Astrocyte (in vitro differentiated cells and primary cell): ENCODE measurements at places on chromosomes 16 and 17.

DNA sequence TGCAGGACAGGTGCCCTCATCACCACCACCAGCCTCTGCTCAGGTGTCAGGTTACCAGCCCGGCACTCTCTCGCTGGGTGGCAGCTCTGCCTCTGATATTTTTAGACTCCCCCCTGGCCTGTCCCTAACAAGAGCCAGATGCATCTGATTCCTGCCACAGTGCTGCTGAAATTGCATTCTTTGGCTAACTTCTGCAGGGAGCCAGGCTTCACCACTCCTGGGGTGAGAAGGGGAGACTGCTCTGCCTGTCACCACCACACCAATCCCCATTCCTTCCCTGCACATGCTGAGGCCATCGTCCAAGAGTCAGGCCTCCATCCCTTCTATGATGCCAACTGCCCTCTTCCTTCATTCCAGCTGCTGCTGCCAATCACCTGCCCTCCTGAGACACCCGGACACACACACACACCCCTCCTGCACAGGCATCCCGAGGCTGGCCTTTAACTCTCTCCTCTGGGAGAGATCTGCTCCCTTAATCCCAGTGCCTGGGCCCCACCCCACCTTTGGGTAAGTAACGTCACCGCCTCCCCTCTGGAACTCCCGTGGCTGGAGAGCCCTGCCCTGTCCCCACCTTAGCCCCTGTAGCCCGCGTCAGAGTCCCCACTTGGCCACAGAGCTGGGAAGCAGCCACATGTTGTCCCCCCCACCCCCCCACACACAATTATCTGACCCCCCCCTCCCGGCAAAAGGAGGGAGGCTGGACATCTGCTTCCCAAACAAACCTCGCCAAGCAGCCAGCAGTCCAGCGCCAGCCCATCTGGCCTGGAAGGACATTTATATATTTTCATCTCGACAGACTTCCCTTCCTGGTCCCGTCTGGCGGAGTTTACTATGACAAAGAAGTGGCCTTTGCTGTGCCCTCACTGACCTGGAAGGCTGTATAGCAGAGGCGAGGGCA lies 2.8 kb downstream of the EMP2 start:
- DNase-seq, result no peak

DNA sequence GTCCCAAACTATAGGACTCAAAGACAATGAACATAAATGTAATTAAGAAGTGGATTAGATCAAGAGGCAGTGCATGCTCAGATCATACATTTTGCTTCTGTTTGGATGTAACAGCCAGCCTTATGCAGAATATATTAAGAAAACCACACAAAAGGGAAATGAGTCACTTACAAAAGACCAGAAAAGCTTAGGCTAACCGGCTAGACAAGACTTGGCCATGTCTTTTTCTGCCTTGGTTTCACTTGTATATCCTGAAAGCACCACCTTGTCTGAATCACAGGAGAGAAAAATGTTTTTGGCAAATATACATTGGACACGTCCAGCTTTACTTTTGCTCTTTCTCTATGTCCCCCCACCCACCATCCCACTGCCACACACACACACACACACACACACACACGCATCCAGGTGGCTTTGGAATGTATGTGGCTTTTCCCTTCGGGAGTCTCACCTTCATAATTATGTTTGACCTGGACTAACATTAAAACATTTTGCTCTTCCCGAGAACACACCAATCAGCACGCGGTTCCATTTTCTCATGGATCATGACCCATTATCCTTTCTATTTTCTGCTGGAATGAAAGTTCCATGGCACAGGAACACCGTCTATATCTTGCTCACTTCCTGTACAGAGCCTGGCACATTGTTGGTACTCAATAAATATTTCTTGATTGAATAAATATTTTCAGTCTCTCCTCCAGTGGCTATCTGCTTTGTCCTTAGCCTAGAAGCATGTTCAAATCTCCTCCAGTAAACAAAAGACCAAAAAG lies 64.6 kb downstream of the CDK5R1 start:
- DNase-seq, result peak; percentile 80

DNA sequence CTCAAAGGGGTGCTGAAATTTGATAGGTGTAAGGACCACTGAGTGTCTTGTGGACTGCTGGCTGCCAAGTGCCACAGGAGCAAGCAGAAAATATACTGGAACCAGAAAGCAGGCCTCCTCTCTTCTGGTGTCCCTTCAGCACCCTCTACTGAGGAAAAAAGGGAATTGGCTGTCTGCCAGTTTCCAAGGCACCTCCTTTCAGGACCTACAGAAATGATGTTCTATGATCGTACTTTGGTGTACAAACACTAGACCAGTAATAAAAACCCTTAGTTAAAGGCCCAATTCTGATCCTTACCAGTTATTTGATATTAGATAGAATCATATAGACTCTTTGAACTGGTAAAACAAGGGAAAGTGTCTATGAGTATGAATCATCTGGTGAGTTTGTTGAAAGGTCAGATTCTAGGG lies 35.8 kb upstream of the BCAS3 start:
- peak; percentile 67 for DNase-seq

- no peak for DNase-seq
Measured at GRCh38 chr17:82105882-82106687, 8.0 kb upstream of the FASN start.

GRCh38 chr16:68082629-68083238 lies 2.4 kb upstream of the NFATC3 start:
- DNase-seq, result no peak

- no peak for DNase-seq
Measured at GRCh38 chr16:60261425-60261824, 1527.3 kb upstream of the GOT2 start.

GRCh38 chr17:6666557-6666956 lies 15.0 kb downstream of the C17orf100 start:
- no peak for DNase-seq

DNA sequence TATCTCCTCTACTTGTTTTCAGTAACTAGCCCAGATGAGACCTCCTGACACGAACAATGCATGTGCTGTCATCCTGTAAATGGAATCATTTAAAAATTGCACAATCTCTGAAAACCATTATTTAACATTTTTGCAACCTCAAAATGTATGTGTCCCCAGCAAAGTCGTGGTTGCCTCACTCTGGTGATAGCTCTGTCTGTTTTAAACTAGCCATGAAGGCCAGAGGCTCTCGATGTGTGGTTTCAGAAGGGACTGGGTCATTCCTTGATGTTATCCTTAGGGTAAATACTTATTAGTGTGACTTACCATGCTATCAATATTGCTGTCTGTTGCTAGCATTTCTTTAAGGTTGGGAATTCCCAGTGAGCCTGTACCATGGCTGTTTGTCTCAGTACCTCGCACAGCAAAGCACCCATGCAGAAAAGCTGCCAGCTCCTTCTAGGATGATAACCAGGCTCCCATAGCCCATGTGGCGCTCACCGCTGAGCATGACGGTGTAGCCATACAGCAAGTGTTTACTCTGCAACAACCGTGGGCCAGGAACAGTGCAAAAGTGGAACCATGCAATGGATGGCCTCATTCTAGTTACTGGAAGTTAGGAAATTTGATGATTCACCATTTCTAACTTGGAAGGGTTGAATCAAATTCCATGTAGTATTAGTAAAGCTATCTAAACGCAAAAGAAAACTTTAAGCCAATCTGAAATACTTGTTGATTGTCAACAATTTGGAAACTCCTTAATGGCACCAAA lies 2.9 kb upstream of the PGS1 start:
- peak; percentile 97 for DNase-seq

DNA sequence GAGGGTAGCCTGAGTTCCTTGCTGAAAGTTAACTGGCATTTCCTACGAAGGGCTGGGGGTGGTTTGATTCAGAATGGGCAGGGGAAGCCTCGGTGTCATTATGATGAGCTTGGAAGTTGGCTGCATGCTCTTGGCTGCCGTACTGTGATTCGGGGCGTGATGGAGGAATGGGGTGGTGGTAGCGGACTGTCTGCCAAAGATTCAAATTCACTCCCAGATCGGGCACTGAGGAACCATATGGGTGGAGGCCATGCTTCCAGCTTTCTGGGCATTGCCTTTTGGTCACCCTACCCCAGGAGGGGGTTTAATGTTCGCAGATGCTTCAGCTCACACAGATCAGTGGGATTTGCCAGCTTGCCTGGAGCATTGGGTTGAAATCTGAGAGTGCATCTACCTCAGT lies 492.8 kb upstream of the EEF2KMT start:
- no peak for DNase-seq

- no peak for DNase-seq
Measured at GRCh38 chr16:74146643-74147042, 150.0 kb upstream of the PSMD7 start.

- DNase-seq, result no peak
Measured at GRCh38 chr16:27770271-27771196, 220.6 kb downstream of the KATNIP start.

GRCh38 chr16:80570106-80570478 lies 29.3 kb downstream of the DYNLRB2 start:
- DNase-seq, result peak; percentile 95

- no peak for DNase-seq
Measured at GRCh38 chr16:529012-529575, 1.6 kb downstream of the CAPN15 start.

- peak; percentile 31 for DNase-seq
Measured at GRCh38 chr17:15893658-15894024, 51.3 kb upstream of the ADORA2B start.

GRCh38 chr17:48816438-48816773 lies 623 bp downstream of the TTLL6 start:
- DNase-seq, result no peak
